ENCODE measurements at places on chromosomes 16 and 17.

GRCh38 chr17:78323826-78324390, 36.0 kb downstream of the SOCS3 start:
- DNase-seq = no peak

GRCh38 chr16:55561319-55561848, 5.1 kb upstream of the CAPNS2 start:
- no peak for DNase-seq

DNA sequence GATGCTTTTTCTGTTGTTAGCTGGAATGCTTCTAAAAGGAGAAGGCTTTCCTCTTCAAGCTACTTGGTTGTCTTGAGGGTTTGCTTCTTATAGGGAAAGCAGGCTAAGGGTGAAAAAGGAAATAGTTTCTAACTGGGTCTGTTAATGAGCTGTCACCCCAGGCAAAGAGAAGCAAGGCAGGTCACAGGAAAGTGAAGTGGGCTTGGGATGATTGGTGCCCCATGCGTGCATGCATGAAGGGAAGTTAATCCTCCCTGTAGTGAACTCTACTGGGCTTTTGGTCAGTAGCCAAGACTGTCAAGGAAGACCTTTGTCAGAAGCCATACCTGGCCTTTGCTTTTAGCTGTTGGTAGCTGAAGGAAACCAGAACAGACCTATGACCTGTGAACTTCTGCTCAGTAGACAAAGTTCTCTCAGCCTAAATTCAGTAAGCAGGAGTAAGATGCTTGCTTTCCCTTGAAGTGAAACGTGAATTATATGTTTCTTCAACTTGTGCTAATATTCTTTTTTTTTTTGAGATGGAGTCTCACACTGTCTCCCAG, 16.5 kb downstream of the TENT4B start:
- DNase-seq = no peak

GRCh38 chr16:78443542-78444364, 344.3 kb downstream of the WWOX start:
- no peak for DNase-seq

- DNase-seq = no peak
These were observed 13.6 kb downstream of the ZFHX3 start for GRCh38 chr16:73034374-73034773.

GRCh38 chr16:17757808-17758207, 287.0 kb upstream of the XYLT1 start:
- no peak for DNase-seq

GRCh38 chr16:745739-746138, 4.9 kb upstream of the CIAO3 start:
- DNase-seq = no peak

- no peak for DNase-seq
These were observed 121.9 kb upstream of the GSE1 start for GRCh38 chr16:85491058-85491771.

DNA sequence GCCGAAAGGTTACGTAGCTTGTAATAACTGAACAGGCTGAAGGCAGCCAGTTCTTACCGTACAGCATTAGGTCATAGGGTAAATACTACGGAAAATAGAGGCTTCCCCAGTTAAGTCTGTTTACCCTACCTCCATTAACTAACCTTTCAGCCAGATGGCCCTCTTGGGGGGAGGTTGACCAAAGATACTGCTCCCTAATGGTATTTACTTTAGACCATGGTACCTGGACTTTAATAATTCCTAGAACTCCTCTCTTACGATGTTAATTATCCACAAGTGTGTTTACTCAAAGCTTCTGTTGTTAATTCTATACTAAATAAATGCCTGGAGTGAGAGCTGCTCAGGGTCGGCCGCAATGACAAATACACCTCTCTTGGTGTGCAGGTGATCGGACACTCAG, 9.8 kb upstream of the ADAT1 start:
- no peak for DNase-seq

GRCh38 chr17:19311016-19311415, 51.5 kb downstream of the B9D1 start:
- DNase-seq = no peak

GRCh38 chr16:4316864-4317531, 1.1 kb downstream of the GLIS2 start:
- DNase-seq = peak; percentile 74

- no peak for DNase-seq
These were observed 56.1 kb downstream of the CRISPLD2 start for GRCh38 chr16:84875846-84876245.

DNA sequence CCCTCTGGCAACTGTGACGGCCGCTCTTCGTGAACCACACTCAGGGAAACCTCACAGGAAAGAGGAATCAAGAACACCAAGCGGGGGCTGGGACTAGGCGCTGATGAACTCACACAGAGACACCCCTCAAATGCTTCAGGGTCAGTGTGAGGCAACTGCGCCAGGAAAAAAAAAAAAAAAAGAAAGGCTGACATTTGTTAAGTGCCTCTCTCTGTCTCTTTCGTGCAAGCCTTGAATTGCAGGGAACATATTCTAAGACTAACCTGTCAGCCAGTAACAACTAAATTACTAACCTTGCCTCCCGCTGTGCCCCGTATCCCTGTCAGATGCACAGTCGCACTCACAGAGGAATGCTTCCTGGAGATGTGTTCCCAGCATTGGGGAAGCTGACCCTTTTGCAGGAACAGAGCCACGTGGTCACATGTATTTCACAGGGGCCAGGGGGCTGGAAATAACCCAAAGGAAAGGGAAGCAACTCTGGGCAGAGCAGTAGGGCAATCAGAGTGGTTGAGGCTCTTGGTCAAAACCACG, 247.8 kb downstream of the XYLT1 start:
- DNase-seq = peak; percentile 57

DNA sequence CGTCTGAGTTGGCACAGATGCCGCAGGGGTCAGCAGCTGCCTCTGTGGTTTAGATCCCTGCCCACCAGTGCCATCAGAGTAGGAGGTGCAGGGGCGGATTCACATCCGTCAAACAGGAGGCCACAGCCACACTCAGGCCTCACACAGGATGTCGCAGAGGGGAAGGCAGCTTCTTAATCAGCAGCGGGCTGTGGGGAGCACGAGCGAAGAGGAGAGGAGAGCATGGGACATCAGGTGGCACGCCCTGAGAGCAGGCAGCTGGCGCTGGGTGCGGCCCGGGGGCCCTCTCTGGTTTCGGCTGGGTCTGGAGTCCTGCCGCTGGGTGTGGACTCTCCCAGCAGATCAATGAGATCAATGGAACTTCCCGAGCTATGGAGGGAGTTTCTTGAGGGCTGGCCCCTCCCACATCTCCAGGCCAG, 9.6 kb downstream of the LLGL2 start:
- no peak for DNase-seq

- DNase-seq = no peak
These were observed 1.4 kb upstream of the SLC22A31 start for GRCh38 chr16:89201439-89202377.

DNA sequence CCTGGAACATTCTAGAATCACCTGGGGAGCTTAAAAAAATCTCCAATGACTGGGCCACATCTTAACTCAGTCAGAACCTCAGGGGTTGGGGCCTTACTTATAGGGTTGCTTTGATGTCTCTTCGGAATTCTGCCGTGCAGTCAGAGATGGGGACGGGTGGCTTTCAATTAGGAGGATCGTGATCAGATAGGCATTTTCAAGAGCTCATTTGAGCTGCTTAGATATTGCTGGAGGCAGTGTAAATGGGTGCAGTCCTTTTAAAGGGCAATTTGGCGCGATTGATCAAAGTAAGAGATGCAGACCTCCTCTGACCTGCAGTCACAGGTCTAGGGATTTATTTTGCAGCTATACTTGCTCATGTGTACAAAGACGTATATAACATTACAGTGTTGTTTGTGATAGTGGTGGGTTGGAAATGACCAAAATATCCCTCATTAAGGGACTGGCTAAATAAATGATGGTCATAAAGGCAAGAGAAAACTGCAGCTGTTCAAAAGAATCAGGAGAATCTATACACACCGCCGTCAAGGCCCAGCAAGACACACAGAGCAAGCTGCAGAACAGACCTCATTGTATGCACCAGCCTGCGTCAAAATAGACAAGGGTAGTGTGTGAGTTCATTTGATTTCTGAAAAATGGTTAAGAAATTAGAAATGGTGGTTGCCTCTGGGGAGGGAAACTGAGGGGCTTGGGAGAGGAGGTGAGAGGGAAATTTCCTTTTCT, 6.3 kb upstream of the KCNG4 start:
- DNase-seq = no peak

- no peak for DNase-seq
These were observed 82.3 kb downstream of the GNAO1 start for GRCh38 chr16:56273615-56274014.

DNA sequence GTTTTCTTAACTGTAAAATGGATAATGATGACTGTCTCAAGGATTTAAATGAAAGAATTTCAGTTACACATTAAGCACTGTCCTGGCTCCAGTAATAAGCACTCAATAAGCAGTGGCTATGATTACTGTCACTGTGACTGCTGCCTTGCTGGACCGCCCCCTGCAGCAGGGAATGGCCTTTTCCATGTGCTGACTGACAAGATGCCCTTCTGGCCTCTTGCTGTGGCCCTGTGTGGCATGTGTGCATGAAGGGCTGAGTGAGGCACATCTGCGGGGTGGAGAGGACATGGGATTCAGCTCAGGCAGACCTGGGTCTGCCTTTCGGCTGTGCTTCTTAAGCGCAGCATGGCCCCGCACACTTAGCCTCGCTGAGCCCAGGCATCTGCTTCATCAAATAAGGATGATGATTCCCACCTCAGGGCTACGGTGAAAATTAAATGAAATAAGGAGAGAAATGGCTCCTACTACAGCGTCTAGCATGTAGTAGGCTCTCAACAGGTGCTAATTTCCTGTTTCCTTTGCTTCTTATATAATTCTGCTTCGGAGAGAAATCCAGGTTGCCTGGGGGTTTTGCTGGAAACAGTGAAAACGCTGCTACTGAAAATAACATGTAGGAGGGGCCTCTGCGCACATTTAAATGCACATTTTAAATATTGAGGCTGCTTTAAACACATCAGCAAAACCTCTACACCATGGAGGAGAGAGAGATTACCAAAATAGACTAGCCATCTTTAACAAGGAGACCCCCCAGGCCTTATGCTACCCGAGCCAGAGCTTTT, 183.9 kb downstream of the PARN start:
- DNase-seq = no peak

- DNase-seq = peak; percentile 2
These were observed 36.1 kb upstream of the COX10 start for GRCh38 chr17:14033166-14033565.

DNA sequence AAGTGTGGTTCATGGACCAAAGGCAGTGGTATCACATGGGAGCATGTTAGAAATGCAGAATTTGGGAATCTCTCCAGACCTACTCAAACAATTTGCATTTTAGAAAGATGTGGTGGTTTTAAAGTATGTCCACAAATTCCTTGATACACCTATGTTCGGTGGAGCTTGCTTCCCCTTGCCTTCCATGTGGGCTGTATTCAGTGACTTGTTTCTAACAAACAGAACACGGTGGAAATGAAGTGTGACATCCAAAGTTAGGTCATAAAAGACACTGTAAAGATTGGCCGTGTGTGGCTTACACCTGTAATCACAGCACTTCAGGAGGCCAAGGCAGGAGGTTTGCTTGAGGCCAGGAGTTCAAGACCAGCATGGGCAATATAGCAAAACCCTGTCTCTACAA, 16.7 kb downstream of the COQ7 start:
- DNase-seq = no peak

GRCh38 chr17:70787721-70788300, 618.5 kb downstream of the KCNJ2 start:
- no peak for DNase-seq

DNA sequence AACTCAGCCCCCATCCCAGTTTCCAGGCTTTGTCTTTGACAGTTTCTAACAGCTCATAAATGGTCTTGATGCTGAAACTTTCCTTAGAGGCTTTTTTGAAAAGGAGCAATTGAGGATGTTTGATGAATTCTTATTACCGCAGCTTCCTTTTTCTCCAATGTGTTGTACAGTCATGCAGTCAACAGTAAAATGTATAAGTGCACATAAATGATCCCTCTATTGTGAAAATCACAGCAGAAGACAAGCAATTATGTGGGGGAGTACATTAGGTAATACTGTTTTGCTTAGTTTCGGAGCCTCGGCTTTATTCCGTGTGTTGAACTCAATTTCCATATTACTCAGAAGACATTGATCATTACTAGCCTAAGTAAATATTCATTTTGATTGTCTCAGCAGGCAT, 673.7 kb downstream of the CDH8 start:
- DNase-seq = no peak

- no peak for DNase-seq
These were observed 75.8 kb downstream of the WNT3 start for GRCh38 chr17:46742565-46743270.

GRCh38 chr17:50317121-50317520, 28.8 kb upstream of the XYLT2 start:
- no peak for DNase-seq

DNA sequence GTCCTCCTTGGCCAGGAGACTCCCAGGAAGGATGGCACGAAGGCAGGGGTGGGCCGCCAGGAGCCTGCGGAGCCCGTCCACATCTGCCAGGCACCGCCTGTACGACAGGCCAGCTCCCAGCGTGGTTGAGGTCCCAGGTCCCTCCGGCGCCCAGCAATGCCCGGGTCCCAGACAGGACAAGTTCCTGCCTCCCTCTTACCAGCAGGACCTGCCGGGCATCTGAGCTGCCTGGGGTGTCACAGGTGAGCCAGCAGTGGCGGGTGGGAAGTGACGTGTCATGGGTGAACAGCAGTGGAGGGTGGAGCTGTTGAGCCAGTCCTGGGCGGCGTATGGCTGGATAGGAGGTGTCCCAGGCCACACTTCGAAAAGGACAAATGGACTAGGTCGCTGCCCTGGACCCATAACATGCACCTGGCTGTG, 15.7 kb upstream of the BAHCC1 start:
- DNase-seq = no peak

- DNase-seq = no peak
These were observed 652 bp downstream of the VPS35L start for GRCh38 chr16:19555938-19556771.

- peak; percentile 82 for DNase-seq
These were observed 3.2 kb upstream of the DBNDD1 start for GRCh38 chr16:90022209-90023077.

GRCh38 chr17:65947831-65948230, 244.1 kb downstream of the CEP112 start:
- DNase-seq = no peak

DNA sequence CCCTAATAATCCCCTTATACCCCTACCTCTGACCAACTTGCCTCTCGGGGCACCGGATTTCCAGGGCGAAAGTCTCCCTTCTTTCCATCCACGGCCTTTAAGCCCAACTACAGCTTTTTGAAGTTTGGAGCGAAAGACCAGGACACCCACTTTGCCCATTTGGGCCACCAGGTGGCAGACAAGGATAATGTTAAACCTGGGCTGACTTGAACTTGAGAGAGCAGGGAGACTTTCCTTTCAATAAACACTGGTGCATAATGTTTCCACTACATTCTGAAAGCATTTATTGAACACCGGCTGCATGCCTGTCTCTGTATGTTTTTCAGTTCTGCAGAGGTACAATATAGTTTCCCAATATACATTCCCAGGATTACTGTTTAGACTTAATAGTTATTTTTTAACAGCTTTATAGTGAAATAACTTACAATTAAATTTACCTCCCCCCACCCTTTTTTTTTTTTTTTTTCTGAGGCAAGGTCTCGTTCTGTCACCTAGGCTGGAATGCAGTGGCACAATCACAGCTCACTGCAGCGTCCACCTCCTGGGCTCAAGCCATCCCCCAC, 6.9 kb upstream of the CES3 start:
- DNase-seq = peak; percentile 60

GRCh38 chr17:37713624-37714023, 31.2 kb downstream of the HNF1B start:
- DNase-seq = no peak

Measured in globus pallidus (tissue), 1 donor.